ENCODE measurements at places on chromosomes 16 and 17.

DNA sequence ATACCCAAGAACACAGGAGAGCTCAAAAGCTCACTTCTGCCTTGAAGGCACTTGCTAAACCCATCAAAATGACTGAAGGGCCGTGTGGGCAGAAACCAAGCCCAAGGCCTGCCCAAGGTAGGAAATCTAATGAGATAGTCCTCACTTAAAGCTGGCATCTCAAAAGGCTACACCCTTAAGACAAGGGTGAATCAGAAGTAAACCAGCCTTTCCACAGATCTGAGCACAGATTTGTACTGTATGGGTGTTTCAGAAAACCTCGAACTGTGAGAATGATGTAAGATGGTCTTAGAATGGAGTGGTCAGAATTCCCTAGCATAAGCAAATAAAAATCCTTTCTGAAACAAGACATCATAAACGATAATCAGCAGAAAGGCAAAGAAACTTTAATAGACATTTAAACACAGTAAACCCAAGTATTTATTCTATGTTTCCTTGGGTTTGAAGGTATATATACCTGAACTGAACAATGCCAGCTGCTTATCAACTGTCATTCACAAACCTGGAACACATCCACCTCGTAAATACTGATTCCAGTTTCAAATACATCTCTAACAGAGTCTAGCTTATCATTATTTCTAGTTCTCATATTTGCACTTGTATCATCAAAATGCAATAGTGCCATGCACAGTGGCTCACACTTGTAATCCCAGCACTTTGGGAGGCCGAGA is 37.8 kb downstream of the GLG1 start:
- DNase-seq = no peak

GRCh38 chr16:84893849-84894599 is 74.2 kb downstream of the CRISPLD2 start:
- DNase-seq = no peak

DNA sequence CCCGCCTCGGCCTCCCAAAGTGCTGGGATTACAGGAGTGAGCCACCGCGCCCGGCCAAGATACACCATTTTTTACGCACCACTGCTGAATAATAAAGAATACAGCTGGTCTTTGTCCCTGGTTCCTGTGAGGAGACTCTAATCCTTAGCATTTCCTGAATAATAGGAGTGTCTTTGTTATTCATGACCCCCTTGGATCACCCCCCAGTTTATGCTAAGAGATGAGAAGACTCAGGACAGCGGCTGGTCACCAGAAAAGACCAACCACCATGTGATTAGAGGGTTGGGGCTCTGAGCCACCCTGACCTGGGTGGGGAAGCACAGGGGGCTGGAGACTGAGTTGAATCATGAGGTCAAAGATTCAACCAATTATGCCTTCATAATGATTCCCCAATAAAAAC is 17.3 kb downstream of the PHLPP2 start:
- DNase-seq = no peak

DNA sequence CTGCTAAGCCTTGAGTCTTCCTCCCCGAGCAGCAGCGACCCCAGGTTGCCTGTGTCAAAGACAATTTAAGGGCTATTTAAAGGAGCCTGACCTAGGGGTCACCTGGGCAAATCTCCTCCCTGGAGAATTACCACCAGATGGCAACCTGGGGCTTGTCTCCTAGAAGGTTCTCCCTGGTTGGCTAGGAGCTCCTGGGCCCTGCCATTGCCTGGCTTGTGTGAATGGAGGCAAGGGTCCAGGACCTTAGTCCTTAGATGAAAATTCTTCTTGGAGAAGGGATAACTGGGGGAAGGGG is 51.3 kb upstream of the TAC4 start:
- no peak for DNase-seq

GRCh38 chr16:56350491-56351405 is 74.6 kb downstream of the AMFR start:
- no peak for DNase-seq
